ENCODE measurements at places on chromosomes 1 and 21. TPM values are rescaled to one million over a fixed set of nuclear protein-coding genes. Genes with fewer than 3 reads are reported as not detected.

DNA sequence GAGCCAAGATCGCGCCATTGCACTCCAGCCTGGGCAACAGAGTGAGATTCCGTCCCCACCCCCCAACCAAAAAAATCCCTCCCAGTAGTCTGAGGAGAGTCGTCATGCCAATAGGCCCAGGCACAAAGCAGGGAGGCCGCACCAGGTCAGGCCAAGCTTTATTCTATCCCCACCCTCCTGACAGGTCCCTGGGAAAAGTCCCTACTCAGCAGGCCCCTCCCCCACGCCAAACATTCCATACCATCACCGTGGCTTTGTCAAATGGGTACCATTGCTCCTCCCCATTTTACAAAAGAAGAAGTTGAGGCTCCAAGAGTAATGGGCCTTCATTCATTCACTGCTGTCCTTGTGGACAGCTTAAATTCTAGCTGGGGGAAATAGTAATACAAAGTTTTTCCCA is 5.3 kb downstream of the GPR3 start:
- peak; percentile 72 for DNase-seq

DNA sequence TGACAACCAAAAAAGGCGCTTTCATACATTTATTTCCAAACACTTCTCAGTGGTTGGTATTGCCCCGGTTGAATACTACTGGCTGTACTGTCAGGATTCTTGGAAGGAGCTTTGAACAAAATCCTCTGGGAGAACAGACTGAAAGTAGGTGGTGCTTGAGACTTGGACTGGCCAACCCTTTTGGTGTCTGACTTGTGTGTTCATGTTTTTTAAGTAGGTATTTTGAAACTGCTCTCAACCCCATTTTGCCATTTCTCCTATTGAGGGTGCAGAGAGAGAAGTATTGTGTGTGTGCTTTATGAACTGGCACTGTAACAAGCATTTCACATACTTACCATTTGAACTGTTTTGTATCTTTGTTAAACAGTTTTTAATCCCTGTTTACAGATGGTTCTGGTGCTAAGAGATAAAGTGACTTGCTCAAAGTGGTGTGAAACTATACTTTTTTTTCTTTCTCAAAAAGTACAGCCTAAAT is 21.2 kb downstream of the ARID1A start:
- DNase-seq: no peak

DNA sequence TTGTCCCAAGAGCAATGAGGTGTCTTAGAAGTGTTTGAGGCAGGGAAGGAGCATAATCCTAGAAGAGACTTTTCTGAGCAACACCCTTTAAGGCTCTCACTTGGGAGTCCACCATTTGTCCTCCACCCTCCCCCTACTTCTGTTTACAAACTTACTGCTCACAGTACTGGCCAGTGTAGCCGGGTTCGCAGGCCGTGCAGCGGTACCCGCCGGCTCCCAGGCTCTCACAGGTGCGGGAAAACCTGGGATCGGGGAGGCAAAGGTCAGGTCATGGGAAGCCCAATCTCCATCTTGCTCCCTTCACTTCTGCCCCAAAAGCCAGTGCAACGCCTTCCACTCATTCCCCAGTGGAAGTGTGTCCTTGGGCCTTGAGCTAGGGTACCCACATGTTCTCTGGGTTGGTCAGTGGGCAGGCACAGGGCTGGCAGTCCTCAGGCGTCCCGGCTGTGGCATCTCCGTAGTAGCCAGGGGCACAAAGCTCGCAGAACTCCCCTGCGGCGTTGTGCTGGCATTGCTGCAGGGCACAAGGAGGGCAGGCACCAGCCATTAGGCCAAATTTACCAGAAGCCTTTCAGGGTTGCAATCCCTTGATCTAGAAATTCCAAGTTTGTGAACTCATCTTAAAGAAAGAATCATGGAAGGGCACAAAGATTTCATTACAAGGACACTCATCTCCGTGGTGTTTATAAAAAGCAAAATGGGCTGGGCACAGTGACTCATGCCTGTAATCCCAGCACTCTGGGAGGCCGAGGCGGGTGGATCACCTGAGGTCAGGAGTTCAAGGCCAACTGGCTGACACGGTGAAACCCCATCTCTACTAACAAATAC is 49.8 kb downstream of the LDLRAD2 start:
- no peak for DNase-seq

GRCh38 chr1:230542054-230542453 is 100.2 kb upstream of the COG2 start:
- DNase-seq: no peak

- no peak for DNase-seq
Measured at GRCh38 chr21:31857096-31857495, 15.7 kb upstream of the HUNK start.

GRCh38 chr1:5599541-5599940 is 392.7 kb downstream of the NPHP4 start:
- DNase-seq: no peak

TNN gene
- total RNA-seq: 0.31 TPM

PEX10 gene
- total RNA-seq: 43.3 TPM

ANKRD45 gene
- 1.5 TPM for total RNA-seq

OR2G6 gene
- not detected for total RNA-seq

TMPRSS15 gene
- total RNA-seq: not detected

TNFRSF25 gene
- 26.3 TPM for total RNA-seq

Data from GM23338 (cell line).